ENCODE measurements at places on chromosomes 3 and 15. TPM values are rescaled to one million over a fixed set of nuclear protein-coding genes. Genes with fewer than 3 reads are reported as not detected.

DNA sequence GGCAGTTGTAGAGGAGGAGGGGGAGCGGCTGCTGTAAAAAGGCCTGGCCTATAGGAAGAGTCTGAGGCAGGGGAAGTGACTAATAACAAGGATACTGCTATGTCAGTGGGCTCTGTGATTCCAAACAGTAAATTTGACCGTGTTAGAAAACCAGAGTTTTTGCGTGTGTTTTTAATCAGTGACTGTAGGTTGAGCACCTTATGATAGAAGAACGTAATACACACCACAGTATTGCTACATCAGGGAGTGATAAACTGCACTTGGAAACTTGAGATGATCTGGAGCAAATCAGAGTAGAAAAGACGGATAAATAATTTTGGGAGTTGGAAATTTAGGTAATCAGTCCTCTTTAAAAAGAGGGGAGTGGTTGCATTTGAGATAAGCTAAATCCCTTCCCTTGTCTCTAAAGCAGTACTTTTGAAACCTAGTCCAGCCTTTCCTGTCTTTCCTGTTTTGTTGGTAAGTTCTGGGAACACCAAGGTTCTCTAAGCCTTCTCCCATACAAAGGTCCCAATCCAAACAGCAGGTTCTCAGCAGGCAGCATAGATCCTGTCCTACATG, 130.5 kb upstream of the NR2E3 start:
- DNase-seq: peak; percentile 39

DNA sequence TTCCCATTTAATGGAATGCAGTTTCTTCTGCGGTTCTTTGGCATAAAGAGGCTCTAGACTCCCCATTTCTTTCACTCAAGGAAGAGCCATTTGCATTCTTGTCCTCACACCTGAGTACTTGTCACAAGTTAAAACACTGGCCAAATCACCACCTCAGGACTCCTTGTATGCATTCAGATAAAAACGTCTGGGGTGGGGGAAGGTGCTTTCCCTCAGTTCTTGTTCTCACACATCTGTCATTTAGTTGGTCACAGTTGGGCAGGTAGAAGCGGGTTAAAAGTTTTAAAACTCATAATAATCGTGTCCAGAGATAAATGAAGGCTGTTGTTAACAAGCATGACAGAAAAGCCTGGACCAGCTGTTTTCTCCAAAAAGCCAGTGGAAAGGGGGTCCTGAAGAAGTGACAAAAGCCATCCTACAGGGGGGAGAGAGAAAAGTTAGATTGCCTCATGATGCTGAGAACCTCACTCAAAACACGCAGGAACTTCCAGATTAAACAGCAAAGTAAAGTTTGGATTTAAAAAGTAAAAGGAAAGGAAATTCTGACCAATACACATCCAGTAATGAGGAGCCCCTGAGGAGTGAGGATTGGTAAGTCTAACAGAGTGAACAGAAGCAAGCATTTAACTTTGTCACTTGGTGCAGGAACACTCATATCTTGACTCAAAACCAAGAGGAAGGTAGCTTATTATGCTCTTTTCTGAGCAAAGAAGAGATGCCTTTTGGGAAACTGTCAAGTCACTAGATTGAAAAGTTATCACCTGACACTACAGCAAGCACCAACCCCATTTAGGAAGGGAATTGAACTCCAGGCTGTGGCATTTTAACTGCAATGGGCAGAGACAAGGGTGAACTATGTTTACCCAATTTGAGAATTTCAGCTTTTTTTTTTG, 2.8 kb downstream of the BCL2L10 start:
- no peak for DNase-seq

DNA sequence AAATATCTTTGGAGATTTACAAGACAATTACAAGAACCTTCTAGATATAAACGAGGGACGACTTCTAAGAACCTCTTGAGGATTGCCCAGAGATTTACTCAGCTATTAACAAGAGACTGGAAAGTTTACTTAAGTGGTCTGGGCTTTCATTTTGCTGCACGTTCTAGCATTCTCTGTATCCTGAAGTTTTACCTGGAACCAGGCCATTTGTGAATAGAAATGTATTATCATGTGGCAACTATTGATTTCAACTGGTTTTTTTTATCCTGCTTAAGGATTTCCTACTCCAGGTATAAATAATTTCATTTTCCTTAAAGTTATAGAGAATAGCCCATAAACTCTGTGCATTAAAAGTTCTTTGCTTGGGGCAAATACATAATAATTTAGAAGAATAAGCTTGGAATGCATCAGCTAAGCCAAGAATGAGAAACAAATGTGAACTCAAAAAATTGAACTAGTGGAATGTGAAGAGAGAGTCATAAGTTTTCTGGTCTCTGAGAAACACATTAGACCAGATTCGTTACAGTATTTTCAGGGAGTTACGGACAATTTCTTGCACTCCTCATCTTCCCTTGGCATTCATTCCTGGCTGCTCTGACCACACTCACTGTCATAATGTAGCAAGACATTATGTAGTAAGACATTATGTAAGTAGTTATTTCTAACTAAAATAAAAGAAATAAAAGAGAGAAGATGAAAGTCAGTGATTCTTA, 1.3 kb downstream of the AQP9 start:
- DNase-seq: no peak

GRCh38 chr15:88615303-88616107, 5.6 kb upstream of the AEN start:
- no peak for DNase-seq

DNA sequence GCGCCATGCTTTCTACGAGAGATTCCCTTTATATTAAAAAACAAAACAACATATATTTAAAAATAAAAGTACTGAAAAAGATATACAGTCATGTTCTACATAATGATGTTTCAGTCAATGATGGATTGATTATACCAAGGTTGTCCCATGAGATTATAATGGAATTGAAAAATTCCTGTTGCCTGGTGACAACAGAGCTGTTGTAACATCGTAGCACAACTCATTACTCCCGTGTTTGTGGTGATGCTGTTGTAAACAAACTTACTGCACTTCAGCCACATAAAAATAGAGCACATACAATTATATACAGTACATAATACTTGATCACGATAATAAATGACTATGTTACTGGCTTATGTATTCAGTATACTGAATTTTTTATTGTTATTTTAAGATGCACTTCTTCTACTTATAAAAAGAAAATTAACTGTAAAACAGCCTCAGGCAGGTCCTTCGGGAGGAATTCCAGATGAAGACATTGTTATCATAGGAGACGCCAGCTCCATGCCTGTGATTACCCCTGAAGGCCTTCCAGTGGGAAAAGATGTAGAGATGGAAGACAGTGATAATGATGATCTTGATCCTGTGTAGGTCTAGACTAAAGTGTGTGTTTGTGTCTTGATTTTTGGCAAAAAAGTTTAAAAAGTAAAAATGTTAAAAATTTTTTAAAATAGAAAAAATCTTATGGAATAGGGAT, 11.7 kb downstream of the CCR1 start:
- DNase-seq: no peak

GRCh38 chr3:27312044-27312668, 57.0 kb downstream of the NEK10 start:
- DNase-seq: peak; percentile 12

DNA sequence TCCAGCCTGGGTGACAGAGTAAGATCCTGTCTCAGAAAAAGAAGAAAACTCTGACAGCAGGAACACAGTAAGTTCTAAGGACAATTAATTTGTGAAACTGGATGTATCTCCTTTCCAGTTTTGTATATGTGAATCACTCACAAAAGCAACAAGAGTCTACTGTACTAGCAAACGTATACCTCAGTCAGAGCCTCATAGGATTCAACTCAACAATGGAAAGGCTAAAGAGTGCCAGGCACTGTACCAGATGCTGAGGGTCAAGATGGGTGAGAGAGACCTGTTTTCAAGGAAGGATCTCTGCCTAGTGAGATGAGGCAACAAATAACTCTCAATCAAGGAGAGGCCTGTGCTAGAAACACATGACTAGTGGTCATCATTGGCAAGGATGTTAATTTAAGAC, 14.9 kb downstream of the TBL1XR1 start:
- no peak for DNase-seq

DNA sequence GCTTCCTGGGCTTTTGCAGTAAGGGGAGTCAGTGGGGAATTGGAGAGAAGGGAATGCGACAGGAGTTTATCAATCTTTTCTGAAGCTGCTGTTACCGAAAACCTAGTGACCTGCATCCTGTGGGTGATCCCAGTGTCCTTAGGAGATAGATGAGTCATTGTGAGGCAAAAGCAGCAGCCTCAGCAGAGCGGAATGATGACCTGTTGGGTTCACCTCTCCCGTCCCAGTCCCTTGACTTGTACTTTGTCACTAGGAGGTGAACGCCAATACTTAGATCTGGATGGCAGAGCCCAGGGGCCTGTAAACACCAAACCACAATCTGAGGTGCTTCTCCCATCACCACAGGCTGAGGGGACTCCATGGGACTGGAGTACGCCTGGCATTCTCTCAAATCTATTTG, 17.9 kb downstream of the CDAN1 start:
- DNase-seq: no peak

GRCh38 chr3:100833483-100833882, 124.2 kb downstream of the TFG start:
- no peak for DNase-seq

- no peak for DNase-seq
These were observed 41.9 kb downstream of the EMC4 start for GRCh38 chr15:34266751-34267150.

- DNase-seq: no peak
These were observed 354.9 kb upstream of the ARL6 start for GRCh38 chr3:97409612-97410011.

- no peak for DNase-seq
These were observed 68.3 kb upstream of the SLC12A8 start for GRCh38 chr3:125280668-125281361.

DNA sequence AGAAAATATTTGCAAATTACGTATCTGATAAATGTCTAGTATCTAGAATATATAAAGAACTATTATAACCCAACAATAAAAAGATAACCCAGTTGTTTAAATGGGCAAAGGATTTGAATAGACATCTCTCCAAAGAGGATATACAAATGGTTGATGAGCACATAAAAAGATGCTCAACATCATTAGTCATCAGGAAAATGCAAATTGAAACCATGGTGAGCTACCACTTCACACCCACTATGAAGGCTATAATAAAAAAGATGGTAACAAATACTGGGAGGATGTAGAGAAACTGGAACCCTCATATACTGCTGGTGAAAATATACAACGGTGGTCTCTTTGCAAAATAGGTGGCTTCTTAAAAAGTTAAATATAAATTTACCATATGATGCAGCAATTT, 28.0 kb downstream of the RAD51 start:
- DNase-seq: no peak

DNA sequence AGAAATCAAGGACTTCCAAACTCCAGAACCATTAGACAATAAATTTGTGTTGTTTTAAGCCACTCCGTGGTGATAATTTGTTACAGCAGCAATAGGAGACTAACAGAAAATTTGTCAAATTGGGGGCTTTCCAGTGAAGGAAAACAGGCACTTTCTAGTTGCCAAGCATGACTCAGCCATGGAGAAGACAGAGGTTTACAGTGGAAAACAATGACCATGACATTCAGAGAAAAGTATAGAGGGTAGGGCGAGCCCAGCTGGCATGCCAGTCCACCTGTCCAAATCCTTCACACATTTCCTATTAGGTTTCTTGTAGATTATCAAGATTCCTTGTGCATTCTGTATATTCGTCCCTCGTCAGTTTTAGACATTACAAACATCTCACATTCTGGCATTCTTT, 24.9 kb downstream of the SLCO2A1 start:
- no peak for DNase-seq

DNA sequence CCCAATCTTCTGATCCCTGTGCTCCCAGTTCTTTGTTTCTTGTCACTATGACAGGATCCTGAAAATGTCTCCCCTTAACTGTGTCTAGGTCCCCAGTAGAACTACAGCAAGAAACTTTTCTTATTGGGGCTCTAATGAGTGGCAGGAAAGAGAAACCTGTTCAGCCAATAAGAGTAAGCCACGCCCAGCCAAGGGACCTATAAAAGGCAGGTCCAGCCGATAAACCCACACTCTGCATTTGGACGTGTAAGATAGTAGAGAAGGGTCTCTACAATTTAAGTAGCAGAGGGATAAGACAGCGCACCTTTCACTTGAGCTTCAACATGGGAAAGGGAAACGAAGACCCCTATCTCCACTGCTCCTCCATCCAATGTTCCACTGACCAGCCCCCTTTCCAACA, 149.9 kb downstream of the LMLN start:
- DNase-seq: no peak

DNA sequence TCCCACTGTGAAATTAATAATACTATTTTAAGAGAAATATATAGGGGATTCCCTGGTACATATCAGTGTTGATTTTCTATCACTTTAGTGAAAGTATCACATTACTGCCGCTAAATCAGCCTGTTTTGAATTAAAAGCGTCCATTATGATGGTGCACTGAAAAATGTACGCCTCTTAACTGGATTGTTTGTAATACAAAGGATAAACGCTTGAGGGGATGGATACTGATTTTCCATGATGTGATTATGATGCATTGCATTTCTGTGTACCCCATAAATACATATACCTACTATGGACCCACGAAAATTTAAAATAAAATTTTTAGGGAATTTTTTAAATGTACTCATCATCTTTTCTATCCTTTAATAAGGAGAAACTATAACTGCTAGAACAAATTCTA, 478.6 kb downstream of the MAGI1 start:
- DNase-seq: no peak

DNA sequence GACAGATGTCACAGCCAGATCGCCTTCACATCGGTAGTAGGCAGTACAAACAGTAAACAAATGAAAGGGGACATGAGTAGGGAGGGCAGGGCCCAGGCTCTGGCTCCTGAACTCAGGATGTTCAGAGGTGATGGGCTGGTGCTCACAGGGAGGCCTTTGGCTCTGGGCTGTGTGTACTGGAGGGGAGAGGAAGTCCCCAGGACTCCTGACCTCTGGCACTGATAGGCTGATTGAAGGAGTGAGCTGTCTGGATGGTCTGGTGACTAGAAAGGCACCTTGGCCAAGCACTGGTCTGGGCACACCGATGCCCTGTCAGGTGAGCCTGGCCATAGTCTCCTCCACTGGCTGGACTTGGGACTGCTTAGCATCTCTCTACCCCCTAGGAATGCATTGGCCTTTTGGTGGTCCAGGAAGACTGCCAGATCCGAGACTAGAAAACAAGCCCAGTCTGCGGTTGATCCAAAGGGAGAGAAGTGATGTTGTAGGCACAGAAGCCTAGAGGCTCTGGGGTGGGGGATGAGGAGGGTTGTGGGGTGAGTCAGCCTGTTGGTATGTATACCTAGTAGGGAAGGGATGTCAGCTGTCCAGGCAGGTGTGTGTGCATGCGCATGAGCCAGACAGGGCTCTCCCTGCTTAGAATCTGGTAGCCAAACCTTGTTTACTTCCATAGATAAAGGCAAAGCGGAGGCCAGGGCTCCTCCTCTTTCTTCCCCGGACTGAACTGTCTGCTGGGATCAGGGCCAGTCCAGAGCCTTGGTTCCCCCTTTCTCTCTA, 1.9 kb downstream of the SPINT1 start:
- peak; percentile 90 for DNase-seq

Gene VPS18
- 9.6 TPM for total RNA-seq

Gene CPEB1
- not detected for total RNA-seq

Gene GRM7
- not detected for total RNA-seq

Gene VGLL4
- total RNA-seq: 42.2 TPM

Gene SH2D7
- not detected for total RNA-seq

Gene ITGA11
- 0.18 TPM for total RNA-seq

Gene TMEM108
- not detected for total RNA-seq

Gene IGF2BP2
- 140 TPM for total RNA-seq

Gene ISY1
- 63.1 TPM for total RNA-seq

Gene TGM4
- 0.63 TPM for total RNA-seq

Gene SLC22A13
- 0.44 TPM for total RNA-seq

Gene CLN6
- total RNA-seq: 48.7 TPM

Gene SERPINI2
- total RNA-seq: not detected
